ENCODE measurements at places on chromosomes 1 and 21. TPM values are rescaled to one million over a fixed set of nuclear protein-coding genes. Genes with fewer than 3 reads are reported as not detected.

DNA sequence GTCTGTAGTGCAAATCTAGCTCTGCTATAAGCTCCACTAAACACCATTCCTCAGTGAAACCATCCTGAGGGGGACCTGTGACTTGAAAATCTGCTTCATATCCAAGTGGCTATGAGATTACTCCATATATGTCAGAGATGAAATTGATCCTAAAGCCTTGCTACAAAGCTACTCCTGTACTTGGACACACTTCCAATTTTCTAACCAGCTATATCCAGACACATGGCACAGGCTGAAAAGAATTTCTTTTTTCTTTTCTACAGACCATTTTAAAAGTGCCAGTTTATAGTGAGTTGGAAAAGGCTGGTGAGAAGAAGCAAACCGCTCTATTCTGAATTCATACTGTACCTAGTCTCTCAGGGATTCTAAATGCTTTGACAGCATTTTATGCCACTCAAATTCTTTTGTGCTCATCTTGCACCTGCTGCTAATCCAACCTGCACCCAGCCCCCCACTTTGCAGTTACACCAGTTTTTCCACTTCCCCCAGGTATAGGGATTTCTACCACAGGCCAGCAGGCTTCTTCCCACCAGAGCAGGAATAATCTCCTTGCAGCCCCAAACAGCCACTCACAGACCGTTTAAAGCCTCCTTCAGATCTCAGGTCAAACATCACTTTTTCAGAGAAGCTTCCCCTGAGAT lies 112.5 kb downstream of the RERE start:
- peak overlapping the region; percentile 84 for H3K4me3 ChIP-seq
- H3K27ac ChIP-seq: peak overlapping the region; percentile 76
- peaks cover 40% of the 10 kb centered on the region for H3K4me1 ChIP-seq

DNA sequence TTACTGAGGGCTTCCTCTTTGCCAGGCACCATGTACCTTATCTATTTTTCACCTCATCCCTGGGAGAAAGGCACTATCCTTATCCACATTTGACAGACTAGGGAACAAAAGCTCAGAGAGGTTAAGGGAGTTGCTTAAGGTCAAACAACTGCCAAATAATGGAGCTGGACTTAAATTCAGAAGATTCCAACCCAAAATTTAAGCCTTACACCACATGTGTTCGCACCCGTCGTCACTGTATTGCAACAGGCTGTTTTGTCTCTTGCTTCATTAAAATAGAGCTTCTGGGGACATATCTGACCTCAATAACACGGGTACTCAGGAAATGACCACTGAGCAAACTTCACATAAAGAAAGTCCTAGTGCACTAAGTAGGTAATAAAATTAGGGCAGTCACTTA lies 62.0 kb downstream of the TRABD2B start:
- no peak overlapping the region for H3K4me3 ChIP-seq
- no peak overlapping the region for H3K27ac ChIP-seq
- no peaks in the 10 kb centered on the region for H3K4me1 ChIP-seq
- peaks cover 6% of the 10 kb centered on the region for H3K27me3 ChIP-seq
- DNase-seq: no peak

DNA sequence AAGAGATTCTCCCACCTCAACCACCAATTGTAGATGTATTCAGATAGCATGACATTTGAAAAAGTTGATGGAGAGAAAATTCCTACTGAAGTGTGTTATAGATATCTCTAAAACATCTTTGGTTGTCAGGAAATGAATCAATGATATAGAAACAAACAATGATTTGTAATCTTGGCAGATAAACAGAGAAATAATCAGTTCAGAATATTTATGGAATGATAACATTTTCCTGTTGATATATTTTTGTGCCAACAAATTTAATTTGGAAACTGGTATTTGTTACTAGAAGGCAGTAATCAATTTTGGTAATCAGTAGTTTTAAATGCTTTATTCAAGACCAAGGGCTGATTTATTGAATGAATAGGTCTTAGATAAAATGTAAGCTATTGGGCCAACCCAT lies 695.6 kb downstream of the USP25 start:
- no peak overlapping the region for H3K4me3 ChIP-seq
- no peaks in the 10 kb centered on the region for H3K36me3 ChIP-seq
- no peak for DNase-seq
- no peaks in the 10 kb centered on the region for H3K27me3 ChIP-seq
- H3K4me1 ChIP-seq: peaks cover 2% of the 10 kb centered on the region
- no peak overlapping the region for H3K27ac ChIP-seq

GRCh38 chr1:21295002-21295401 lies 4.7 kb upstream of the ECE1 start:
- no peak for DNase-seq
- H3K4me3 ChIP-seq: no peak overlapping the region
- H3K27ac ChIP-seq: peak overlapping the region; percentile 12
- H3K27me3 ChIP-seq: peaks cover 4% of the 10 kb centered on the region
- peaks cover 31% of the 10 kb centered on the region for H3K4me1 ChIP-seq

GRCh38 chr1:147618077-147618569 lies 52.2 kb downstream of the ACP6 start:
- H3K4me1 ChIP-seq: peaks cover 1% of the 10 kb centered on the region
- H3K4me3 ChIP-seq: no peak overlapping the region
- DNase-seq: no peak
- H3K27me3 ChIP-seq: peaks cover 4% of the 10 kb centered on the region

- H3K36me3 ChIP-seq: no peaks in the 10 kb centered on the region
- H3K4me3 ChIP-seq: no peak overlapping the region
- peaks cover 17% of the 10 kb centered on the region for H3K27me3 ChIP-seq
- H3K27ac ChIP-seq: peak overlapping the region; percentile 11
- peaks cover 22% of the 10 kb centered on the region for H3K4me1 ChIP-seq
These were observed 4.1 kb downstream of the SERINC2 start for GRCh38 chr1:31417148-31417547.

The CFHR1 gene
- total RNA-seq: not detected

DNA sequence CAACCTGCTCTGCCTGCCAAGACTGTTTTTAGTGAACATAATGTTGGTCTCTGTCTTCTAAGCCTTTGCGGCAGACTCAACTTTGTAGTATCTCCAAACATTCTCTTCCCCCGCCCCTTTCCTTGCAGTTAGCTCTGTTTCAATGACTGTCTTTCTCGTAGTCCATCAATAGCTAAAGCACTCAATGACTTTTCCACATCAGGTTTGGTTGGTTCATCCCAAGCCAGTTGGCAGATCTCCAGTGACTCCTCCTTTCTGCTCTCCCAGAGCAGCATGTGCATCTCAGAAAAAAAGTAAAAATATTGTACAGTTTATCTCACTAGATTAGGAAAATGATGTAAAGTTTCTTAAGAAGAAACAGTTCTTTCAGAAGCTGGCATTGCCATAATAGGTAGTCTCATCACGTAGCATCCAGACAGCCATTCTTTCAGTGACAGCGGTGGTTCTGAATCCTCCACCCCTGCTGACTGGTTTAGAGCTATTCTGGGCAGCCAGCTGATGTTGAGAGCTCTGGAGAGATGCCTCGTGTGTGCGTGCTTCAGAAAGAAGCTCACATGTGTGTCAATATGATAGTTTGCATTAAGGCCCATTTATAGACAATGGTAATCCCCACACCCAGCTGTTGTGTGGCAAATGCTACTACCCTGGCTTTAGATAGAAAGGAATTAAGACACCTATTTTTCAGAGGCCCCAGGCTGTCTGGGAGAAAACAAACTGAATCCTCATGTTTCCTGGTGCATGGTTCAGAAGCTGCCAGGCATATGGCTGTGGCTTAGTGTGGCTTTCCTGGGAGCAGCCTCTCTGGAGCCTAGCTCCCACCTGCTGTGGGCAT lies 53.2 kb downstream of the CNN3 start:
- peaks cover 2% of the 10 kb centered on the region for H3K27me3 ChIP-seq
- no peak overlapping the region for H3K4me3 ChIP-seq
- no peaks in the 10 kb centered on the region for H3K4me1 ChIP-seq
- no peak overlapping the region for H3K27ac ChIP-seq

The ATAD3A gene
- total RNA-seq: 32.1 TPM

GRCh38 chr1:66397192-66397591 lies 136.8 kb upstream of the SGIP1 start:
- no peaks in the 10 kb centered on the region for H3K36me3 ChIP-seq
- no peak overlapping the region for H3K4me3 ChIP-seq
- DNase-seq: no peak
- no peaks in the 10 kb centered on the region for H3K27me3 ChIP-seq
- no peak overlapping the region for H3K27ac ChIP-seq

DNA sequence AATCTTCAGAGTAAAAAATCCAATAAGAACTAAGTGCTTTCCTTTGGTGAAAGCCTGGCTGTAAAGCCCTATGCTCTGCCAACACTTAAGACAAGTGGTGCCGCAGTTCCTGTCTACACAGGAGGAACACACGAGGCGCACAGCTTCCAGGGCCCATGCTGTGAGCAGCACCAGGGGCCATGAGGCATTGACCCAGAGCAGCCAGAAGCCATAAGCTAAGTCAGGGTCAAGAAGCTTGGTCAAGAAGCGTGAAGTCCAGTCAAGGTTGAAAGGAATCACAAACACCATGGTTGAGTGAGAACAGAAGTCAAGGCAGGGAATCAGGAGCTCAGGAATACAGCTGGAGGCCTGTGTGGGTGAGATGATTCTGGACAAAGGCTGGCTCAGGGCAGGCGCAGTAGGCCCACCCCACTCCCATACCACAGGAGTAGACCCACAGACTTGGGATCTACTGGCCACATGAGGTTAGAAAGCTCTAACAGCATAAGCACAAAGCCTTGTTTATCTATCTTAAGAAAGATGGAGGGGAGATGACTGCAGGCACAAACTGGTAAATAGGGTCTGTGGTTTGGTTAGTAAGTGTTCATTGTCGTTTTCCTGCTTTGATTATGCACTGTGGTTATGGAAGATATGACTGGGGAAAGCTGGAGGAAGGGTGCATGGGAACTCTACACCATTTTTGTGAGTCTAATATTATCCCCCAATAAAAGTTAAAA lies 42.9 kb upstream of the RCAN3 start:
- H3K27ac ChIP-seq: no peak overlapping the region
- H3K4me1 ChIP-seq: peaks cover 8% of the 10 kb centered on the region
- H3K27me3 ChIP-seq: no peaks in the 10 kb centered on the region
- no peak overlapping the region for H3K4me3 ChIP-seq
- no peak for DNase-seq

DNA sequence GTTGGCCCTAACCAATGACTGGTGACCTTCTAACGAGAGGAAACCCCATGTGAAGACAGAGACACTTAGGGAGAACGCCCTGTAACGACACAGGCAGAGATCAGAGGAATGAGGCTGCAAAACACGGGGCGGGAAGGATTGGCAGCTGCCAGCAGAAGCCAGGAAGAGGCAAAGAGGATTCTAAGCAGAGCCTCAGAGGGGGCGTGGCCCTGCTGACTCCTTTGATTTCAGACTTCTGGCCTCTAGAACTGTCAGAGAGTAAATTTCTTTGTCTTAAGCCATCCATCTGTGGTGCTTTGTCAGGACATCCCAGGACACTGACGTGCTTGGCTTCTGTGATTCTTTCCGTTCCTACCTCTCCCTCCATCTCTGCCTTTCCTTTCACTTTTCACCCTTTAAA lies 79.3 kb downstream of the SH3BGR start:
- no peak overlapping the region for H3K27ac ChIP-seq
- peaks cover 5% of the 10 kb centered on the region for H3K36me3 ChIP-seq
- no peaks in the 10 kb centered on the region for H3K4me1 ChIP-seq
- DNase-seq: no peak

- peaks cover 3% of the 10 kb centered on the region for H3K27me3 ChIP-seq
- no peak overlapping the region for H3K27ac ChIP-seq
- peaks cover 25% of the 10 kb centered on the region for H3K4me1 ChIP-seq
- no peaks in the 10 kb centered on the region for H3K36me3 ChIP-seq
- H3K4me3 ChIP-seq: no peak overlapping the region
These were observed 21.1 kb downstream of the ESRRG start for GRCh38 chr1:216702170-216702569.

DNA sequence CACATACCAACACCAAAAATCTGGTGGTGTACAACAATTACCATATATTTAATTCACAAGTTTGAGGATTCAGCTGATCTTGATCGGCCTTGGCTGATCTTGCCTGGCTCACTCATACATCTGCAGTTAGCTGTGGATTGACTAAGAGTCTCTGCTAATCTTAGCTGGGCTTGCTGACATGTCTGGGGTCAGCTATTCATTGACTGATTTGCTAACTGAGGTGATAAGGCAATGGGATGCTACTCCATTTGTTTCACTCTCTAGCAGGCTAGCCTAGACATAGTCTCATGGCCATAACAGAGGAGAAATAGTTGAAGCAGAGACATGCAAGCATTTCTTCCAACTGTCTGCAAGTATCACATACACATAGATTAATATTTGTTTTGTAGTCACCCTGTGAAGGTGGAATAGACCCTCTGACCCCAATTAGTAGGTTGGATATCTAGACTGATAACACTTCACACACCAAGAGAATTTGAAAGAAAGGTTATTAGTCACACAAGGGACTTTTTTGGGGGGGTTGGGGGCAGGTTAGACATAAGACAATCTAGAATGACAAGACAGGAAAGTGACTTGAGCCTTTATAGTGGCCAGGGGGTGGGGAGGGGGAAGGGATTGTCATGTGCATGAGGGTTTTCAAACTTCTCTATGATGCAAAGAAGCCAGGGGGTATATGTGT lies 142.3 kb downstream of the BARHL2 start:
- no peaks in the 10 kb centered on the region for H3K4me1 ChIP-seq
- H3K36me3 ChIP-seq: no peaks in the 10 kb centered on the region
- no peaks in the 10 kb centered on the region for H3K27me3 ChIP-seq
- DNase-seq: no peak
- H3K4me3 ChIP-seq: no peak overlapping the region
- no peak overlapping the region for H3K27ac ChIP-seq

- peaks cover 36% of the 10 kb centered on the region for H3K4me1 ChIP-seq
- no peak overlapping the region for H3K27ac ChIP-seq
These were observed 9.4 kb downstream of the OLIG2 start for GRCh38 chr21:33035147-33035546.

The SLC5A3 gene
- 5.5 TPM for total RNA-seq

- peaks cover 9% of the 10 kb centered on the region for H3K4me1 ChIP-seq
- no peaks in the 10 kb centered on the region for H3K36me3 ChIP-seq
- peak; percentile 75 for DNase-seq
- H3K27me3 ChIP-seq: peaks cover 4% of the 10 kb centered on the region
- H3K27ac ChIP-seq: peak within 1 kb of the TSS; percentile 80
These were observed at the start of gene VWA1 for GRCh38 chr1:1435106-1435903. TSS of gene VWA1 (plus strand) at chr1:1435690. CDS start at chr1:1435749, 59 bp downstream.

DNA sequence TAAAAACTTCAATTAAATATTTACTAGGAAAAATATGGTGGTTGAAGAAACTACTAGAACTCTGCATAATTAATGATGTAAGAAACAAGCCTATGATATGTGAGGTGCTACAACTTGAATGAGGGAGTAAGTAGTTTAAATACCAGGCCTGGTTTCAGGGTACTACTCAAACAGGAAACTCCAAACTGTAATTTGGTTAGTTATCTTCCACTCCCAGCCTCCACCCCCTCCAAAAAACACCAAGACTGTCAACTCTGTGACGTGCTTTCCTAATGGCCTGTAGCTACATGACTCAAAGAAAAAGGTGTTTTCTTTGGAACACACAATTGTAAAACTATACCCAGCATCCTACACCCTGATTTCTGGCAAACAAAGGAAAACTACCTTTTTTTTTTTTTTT lies 55.9 kb upstream of the RCC1 start:
- no peak for DNase-seq
- H3K27me3 ChIP-seq: peaks cover 4% of the 10 kb centered on the region
- H3K36me3 ChIP-seq: no peaks in the 10 kb centered on the region
- no peak overlapping the region for H3K27ac ChIP-seq
